Endodermal cell (in vitro differentiated cells): ENCODE measurements at places on chromosomes 6 and 20. TPM values are rescaled to one million over a fixed set of nuclear protein-coding genes. Genes with fewer than 3 reads are reported as not detected.

The SEL1L2 gene
- total RNA-seq, result not detected in 3 replicates

The SEMG2 gene
- total RNA-seq, result not detected in 2 replicates

The ADGRB3 gene
- total RNA-seq, result 1.3 to 1.8 TPM (median 1.3 TPM) in 3 replicates

- peaks cover 27% of the 10 kb centered on the region for H3K4me1 ChIP-seq
- peaks cover 32% of the 10 kb centered on the region for H3K36me3 ChIP-seq
- H3K27me3 ChIP-seq, result no peaks in the 10 kb centered on the region
Measured at GRCh38 chr20:46997187-46997586, 102.5 kb downstream of the EYA2 start.

GRCh38 chr20:13567663-13568062, 71.1 kb downstream of the TASP1 start:
- H3K36me3 ChIP-seq, result no peaks in the 10 kb centered on the region
- H3K4me3 ChIP-seq, result no peak overlapping the region
- no peak for DNase-seq
- H3K4me1 ChIP-seq, result no peaks in the 10 kb centered on the region
- H3K27me3 ChIP-seq, result no peaks in the 10 kb centered on the region
